ENCODE measurements at places on chromosomes 11 and 22.

GRCh38 chr11:129209891-129210830, 18.0 kb upstream of the ARHGAP32 start:
- DNase-seq, result no peak

GRCh38 chr11:35427071-35427470, 7.7 kb upstream of the SLC1A2 start:
- DNase-seq, result no peak

DNA sequence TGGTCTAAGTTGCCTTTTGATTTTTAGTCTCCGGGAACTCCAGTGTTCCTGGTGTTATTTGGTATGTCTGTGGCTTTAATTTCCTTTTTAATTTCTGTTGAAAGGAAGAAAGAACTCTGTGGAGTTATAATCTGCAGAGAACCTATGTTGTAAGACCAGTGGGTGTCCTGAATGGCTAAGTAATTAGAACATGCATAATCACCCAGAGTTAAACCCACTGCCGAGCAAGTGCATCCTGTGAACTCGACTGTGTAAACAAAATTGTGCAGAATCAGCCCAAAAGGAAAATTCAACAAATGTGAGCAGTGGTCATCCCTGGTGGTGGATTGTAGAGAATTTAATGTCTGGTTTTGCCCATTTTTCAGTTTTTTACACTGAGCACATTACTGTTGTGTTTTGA, 162.5 kb downstream of the COMMD9 start:
- DNase-seq, result no peak

DNA sequence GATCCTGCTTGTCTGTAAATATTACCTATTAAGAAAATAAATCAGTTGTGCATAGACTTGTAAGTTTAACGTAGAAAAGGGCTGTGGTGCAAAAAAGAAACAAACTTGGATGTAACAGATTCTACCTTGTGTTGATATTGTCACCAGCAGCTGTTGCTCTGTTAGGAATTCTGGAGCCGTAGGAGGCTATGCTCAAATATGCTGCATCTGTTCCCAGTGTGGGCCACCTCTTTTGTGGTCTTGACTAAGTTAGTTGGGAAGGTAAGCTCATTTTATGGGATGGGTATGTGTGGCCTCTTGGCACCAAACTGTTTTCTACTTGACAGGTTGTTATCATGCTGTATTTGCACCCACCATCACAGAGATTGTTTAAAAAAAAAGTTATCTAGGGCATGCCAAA, 29.4 kb upstream of the RAG2 start:
- no peak for DNase-seq

DNA sequence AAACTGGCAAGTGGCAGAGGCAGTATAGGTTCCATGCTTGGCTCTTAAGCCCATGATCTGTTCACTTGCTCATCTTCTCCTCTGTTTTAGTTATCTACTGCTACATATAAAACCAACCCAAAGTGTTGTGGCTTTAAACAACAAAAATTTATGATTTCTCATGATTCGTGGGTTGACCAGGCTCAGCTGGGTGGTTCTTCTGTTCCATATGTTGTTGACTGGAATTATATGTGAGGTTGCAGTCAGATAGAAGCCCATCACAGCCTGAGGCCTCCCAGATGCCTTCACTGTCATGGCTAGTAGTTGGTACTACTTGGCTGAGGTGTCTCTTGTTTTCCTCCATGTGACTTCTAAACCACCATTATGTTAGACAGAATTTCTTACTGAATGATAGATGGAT, 632.6 kb downstream of the NELL1 start:
- DNase-seq, result no peak

DNA sequence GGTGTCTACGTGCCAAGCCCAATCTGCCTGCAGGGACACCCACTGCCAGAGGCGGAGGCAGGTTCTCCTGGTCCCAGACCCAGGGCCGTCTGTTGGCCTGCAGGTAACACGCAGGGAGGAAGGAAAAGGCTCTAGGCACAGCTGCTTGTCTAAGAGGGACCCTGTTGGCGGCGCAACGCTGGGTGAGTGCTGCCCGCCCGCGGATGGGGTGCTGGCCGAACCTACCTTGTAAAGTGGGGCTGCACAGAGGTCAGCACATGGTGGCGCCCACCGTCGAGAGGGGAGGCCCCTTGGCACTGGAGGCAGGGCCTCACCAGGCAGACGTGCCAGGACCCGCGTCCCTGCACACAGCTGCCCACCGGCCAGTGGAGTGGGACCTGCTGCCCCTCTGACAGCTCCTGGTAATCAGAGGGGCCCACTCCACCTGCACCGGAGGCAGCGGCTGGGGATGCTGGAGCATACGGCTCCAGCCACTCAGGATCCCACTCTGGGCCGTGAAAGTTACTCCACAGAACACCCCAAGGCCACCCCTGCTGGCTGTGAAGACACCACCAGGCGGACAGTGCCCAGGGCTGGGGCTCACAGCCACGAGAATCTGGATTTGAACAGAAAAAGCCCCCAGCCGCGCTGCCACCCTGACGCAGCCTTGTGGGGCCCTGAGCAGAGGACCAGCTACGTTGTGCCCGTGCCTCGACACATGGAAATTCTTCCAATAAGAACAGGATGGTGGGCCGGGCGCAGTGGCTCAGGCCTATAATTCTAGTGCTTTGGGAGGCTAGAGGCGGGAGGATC, 24.0 kb downstream of the TBX1 start:
- no peak for DNase-seq

- no peak for DNase-seq
Measured at GRCh38 chr11:110374921-110375320, 54.8 kb upstream of the FDX1 start.

DNA sequence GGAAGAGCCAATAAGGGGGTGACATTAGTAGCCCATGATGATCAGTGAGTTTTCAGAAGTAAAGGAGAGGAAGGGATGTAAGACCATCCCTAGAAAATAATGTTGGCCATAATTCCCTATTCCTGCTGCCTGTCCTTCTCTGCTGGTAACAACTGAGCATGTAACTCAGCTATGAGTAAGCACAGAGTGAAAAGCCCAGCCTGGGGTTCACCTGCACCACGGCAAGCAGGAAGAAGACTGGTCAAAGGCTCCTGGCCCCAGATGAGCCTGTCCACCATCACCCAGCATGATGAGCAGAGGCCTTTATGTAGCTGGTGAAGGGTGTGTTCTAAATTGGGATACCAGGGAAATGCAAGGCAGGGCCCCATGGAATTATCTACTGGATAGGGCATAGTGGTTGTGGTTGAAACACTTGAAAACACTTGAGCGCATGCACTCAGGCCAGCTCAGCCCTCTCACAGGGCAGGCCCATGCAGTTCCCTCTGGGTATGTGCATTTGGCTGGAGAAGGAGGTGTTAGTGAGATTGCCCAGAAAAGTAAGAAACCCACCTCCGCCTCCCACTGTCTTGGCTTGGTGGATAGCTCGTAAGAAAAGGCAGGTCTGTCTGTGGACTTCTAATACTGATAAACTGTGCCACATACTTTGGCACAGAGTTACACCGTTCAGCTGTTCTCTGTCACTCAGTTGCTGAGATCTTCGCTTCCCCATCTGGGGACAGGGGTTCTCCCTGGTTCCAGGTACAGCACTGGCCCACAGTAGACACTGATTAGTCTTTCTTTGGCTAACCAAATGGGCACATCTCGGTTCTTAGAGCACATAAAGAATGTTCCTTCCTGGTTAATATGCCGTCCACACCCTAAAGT, 86.8 kb downstream of the AMOTL1 start:
- no peak for DNase-seq

- DNase-seq, result peak; percentile 32
Measured at GRCh38 chr22:23243006-23243573, 62.8 kb downstream of the BCR start.

DNA sequence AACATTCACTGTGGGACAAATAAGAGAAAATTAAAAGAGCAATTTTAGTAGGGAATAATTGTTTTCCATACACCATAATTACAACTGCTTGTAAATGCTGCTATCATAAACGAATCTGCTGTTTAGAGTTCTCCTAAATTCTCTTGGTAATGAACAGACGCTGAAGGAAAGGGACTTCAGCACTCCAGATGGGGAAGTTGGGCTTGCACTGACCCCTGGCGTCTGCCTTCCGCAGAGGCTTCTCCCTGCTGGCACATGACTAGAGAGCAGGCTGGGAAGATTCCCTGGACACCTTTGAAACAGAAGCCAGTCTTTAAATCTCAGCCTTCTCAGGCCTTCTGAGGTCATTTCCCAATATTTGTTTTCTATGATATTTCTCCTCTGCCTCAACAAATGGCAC, 84.1 kb downstream of the NXPE2 start:
- no peak for DNase-seq

GRCh38 chr11:15179167-15179566, 64.4 kb downstream of the INSC start:
- DNase-seq, result no peak

GRCh38 chr11:44711113-44711786, 15.5 kb upstream of the TSPAN18 start:
- no peak for DNase-seq

DNA sequence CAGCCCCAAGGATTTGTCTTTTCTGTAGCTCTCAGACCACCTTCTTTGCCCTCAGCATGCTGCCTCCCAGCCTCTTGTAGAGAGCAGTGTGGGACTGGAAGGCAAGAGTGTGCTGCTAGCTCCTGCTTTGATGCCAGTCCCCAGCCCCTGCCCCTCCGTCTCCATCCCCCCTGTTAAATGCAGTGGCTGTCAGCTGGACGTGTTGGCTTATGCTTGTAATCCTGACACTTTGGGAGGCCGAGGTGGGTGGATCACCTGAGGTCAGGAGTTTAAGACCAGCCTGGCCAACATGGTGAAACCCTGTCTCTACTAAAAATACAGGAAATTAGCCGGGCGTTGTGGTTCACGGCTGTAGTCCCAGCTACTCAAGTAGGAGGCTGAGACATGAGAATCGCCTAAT, 15.5 kb downstream of the SNRPD3 start:
- DNase-seq, result no peak

GRCh38 chr11:121591405-121592033, 138.8 kb upstream of the SORL1-AS1 start:
- DNase-seq, result peak; percentile 16

- DNase-seq, result no peak
Measured at GRCh38 chr11:6529266-6529665, 32.2 kb downstream of the DNHD1 start.

GRCh38 chr22:37212174-37212906, at the start of gene SSTR3:
Gene SSTR3 (minus strand): TSS chr22:37212477. CDS start chr22:37207803, 4,674 bp downstream.
- no peak for DNase-seq

GRCh38 chr11:1073261-1073724, 1.4 kb upstream of the MUC2 start:
- DNase-seq, result no peak

DNA sequence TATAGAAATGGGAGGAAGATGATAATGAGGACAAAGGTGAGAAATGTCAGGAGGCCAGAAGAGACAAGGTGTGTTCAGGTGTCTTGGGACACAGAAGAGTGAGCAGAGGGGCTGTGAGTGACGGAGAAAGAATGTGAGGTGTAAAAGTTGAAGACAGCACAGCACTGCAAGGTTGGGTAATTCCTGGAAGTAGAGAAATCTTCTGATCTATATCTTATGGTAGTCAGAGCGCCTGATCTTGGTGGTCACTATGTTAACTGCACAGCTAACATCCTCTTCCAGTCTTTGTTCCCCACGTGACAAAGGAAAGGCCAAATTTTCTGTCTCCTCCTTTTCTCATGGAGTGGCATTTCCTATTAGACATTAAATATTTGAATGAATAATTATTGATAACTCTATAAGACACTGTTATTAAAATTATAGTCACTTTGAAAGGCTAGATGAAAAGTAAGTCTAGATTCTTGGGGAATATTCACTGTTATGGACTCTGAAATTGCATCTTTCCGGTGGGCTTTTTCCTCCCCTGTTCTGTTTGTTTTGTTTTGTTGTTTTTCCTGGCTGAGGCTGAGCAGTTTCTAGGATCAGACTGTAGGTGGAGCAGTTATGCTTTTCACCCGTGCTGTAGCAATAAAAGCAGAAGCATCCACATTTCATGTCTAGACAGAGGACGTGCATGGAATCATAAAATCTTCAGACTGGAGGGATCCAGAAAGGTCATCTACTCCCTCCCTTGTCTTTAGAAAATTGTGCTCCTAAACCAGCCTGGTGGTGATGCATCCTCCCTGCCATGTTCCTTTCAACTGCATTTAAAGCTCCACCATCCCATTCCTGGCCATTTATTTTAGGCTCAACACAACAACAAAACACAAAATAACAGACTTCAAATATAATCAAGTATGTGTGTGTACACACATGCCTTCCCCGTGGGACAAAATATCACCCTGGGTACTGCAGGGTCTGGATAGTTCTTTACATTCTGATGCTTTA, 26.6 kb downstream of the SC5D start:
- DNase-seq, result no peak

GRCh38 chr11:111633756-111634362, 31.6 kb downstream of the SIK2 start:
- no peak for DNase-seq

DNA sequence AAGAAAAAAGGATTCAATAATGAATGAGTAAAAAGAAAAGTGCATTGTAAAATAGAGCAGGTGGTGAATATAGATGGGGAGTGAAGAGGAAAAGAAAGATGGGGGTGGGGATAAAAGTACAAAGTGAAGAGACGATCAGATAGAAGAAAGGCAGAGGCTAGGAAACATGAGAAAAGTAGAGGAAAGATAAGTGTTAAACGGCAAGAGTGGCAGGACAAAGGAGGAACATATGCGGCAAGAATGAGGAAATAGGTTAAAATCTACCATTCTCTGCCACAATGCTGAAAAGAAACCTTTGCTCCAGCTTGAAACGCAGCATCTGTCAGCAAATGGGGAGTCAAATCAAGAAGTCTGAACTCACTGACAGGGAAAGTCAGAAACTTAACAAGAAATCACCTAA, 6.8 kb downstream of the FUT4 start:
- no peak for DNase-seq

- no peak for DNase-seq
Measured at GRCh38 chr11:122159173-122159721, 43.2 kb upstream of the BLID start.

- DNase-seq, result no peak
Measured at GRCh38 chr11:82901922-82902485, 468 bp downstream of the DDIAS start.

DNA sequence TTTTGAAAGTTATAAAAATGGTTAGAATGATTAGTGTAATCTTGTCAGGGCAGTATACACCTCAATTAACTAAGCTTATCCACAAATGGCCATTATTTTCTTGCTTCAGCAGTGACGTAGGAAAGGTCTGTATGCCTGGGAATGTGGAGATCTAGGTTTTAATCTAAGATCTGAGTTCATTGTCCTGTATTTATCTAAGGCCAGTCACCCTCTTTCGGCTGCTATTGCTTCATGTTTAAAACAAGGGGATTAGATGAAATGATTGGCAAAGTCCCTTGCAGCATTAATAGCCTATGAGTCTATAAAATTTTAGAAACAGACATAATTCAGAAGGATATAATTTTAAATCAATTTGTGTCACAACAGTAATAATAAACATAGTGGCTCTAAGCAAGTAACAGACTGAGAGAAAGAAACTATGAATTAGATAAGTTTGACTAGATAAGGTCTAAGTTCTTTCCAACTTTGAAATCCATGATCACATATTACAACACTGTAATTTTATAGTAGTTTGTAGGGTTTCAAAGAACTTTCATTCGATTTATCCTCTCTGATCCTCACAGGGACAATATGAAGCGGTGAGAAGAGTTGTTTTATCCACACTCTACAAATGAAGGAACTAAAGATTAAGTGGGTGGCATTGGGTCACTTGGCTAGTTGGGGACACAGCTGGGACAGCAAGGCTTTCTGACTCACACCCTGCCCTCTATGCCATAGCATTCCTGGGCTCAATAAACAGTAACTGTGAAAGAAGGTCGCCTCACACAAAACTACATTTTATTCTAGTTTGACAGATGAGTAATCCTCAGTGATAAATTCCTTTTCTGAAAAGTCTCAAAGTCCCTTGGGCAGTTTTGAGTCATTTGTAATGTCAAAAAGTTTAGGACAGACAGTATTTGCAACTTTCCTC, 60.6 kb upstream of the RDX start:
- DNase-seq, result no peak

GRCh38 chr11:12761029-12761428, 86.8 kb downstream of the TEAD1 start:
- DNase-seq, result no peak

Measured in stimulated activated CD4-positive, alpha-beta T cell treated with anti-CD3 and anti-CD28 coated beads, TNF-alpha, amount 100 ng/mL, for 1 hour (primary cell).